ENCODE measurements at places on chromosomes 12 and 14. TPM values are rescaled to one million over a fixed set of nuclear protein-coding genes. Genes with fewer than 3 reads are reported as not detected.

- no peak for DNase-seq
- H3K36me3 ChIP-seq: no peaks in the 10 kb centered on the region
- no peaks in the 10 kb centered on the region for H3K27me3 ChIP-seq
- peak overlapping the region; percentile 77 for H3K27ac ChIP-seq
- H3K4me3 ChIP-seq: peak overlapping the region; percentile 80
These were observed 825 bp upstream of the CCDC85C start for GRCh38 chr14:99604766-99605298.

EPYC gene
- total RNA-seq: not detected

- H3K27me3 ChIP-seq: no peaks in the 10 kb centered on the region
- no peak overlapping the region for H3K27ac ChIP-seq
- no peak for DNase-seq
- no peak overlapping the region for H3K4me3 ChIP-seq
These were observed 552.3 kb downstream of the SLC16A7 start for GRCh38 chr12:60148109-60148508.

UBR7 gene
- total RNA-seq: 22.2 TPM

TMEM233 gene
- 0.23 TPM for total RNA-seq

DNA sequence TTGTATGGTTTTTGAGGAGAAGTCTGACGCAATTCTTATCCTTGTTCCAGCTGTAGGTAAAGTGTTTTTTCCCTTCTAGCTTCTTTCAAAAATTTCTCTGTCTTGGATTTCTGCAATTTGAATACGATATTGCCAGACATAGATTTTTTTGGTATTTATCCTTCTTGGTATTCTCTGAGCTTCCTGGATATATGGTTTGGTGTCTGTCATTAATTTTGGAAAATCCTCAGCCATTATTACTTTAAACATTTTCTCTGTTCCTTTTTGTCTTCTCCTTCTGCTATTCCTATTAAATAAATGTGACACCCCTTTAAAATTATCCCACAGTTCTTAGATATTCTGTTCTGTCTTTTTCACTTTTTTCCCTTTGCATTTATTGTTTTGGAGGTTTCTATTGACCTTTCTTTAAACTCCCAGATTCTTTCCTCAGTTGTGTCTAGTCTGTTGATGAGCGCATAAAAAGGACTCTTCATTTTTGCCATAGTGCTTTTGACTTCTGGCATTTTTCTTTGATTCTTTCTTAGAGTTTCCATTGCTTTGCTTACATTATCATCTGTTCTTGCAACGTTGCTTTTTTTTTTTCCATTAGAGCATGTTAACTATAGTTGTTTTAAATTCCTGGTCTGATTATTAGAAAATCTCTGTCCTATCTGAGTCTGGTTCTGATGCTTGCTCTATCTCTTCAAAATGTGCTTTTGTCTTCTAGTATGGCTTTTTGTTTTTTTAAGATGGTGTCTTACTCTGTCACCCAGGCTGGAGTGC is 129.1 kb downstream of the MSRB3 start:
- H3K27me3 ChIP-seq: no peaks in the 10 kb centered on the region
- no peaks in the 10 kb centered on the region for H3K36me3 ChIP-seq
- no peak for DNase-seq
- no peak overlapping the region for H3K4me3 ChIP-seq

DNA sequence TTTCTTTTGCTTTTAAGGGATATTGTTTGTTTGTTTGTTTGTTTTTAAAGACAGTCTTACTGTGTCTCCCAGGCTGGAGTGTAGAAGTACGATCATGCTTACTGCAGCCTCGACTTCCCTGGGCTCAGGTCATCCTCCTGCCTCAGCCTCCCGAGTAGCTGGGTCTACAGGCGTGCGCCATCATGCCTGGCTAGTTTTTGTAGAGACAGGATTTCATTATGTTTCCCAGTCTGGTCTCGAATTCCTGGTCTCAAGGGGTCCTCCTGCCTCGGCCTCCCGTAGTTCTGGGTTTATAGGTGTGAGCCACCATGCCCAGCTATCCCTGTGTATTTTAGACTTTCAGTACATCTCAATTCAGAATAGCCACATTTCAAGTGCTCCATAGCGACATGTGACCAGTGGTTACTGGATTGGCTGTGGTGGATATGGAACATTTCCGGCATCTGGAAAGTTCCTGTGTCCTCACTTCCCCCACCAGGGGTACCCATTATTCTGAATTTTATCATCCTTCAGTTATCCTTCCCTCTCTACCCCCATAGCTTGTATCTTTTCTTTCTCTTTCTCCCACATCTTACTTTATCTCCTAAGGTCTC is 61.1 kb downstream of the HRK start:
- peaks cover 4% of the 10 kb centered on the region for H3K4me1 ChIP-seq
- no peaks in the 10 kb centered on the region for H3K27me3 ChIP-seq
- no peak overlapping the region for H3K27ac ChIP-seq
- no peak overlapping the region for H3K4me3 ChIP-seq

GRCh38 chr14:77124345-77125280 is 17.0 kb downstream of the ZDHHC22 start:
- DNase-seq: peak; percentile 34
- peak overlapping the region; percentile 45 for H3K4me3 ChIP-seq
- H3K27me3 ChIP-seq: no peaks in the 10 kb centered on the region

CRIP2 gene
- total RNA-seq: 88.3 TPM

DNA sequence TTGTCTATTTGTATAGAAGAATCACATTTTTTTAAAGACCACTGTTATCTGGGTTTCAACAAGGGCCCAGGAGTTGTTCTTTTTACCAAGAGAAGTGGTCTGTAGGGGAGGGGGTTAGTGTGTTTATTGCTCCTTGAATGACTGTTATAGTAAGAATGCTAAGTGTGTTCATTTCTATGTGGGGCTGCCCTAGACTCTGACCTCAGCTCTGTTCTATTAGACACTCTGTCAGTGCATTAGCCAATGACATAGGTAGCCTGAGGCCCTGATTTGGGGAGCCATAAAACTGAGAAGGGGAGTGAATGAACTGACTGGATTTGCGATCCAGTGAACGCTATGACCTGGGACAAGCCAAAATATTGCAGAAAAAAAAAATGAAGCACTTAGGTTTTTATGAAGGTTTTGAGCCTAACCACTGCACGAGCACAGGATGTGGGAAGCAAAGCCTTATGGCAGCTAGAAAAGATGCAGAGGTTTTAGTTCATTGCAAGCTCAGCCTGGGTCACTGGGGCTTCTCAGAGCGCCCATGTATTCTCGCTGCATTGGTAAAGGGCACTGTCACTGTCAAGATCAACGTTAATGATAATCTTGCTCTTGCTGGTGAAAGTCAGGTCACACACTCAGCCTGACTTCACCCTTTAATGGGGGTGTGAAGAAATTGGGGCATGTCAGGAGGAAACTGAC is 63.8 kb downstream of the PRKCH start:
- no peak overlapping the region for H3K27ac ChIP-seq
- H3K27me3 ChIP-seq: no peaks in the 10 kb centered on the region
- H3K4me1 ChIP-seq: no peaks in the 10 kb centered on the region
- no peak for DNase-seq
- no peak overlapping the region for H3K4me3 ChIP-seq

DNA sequence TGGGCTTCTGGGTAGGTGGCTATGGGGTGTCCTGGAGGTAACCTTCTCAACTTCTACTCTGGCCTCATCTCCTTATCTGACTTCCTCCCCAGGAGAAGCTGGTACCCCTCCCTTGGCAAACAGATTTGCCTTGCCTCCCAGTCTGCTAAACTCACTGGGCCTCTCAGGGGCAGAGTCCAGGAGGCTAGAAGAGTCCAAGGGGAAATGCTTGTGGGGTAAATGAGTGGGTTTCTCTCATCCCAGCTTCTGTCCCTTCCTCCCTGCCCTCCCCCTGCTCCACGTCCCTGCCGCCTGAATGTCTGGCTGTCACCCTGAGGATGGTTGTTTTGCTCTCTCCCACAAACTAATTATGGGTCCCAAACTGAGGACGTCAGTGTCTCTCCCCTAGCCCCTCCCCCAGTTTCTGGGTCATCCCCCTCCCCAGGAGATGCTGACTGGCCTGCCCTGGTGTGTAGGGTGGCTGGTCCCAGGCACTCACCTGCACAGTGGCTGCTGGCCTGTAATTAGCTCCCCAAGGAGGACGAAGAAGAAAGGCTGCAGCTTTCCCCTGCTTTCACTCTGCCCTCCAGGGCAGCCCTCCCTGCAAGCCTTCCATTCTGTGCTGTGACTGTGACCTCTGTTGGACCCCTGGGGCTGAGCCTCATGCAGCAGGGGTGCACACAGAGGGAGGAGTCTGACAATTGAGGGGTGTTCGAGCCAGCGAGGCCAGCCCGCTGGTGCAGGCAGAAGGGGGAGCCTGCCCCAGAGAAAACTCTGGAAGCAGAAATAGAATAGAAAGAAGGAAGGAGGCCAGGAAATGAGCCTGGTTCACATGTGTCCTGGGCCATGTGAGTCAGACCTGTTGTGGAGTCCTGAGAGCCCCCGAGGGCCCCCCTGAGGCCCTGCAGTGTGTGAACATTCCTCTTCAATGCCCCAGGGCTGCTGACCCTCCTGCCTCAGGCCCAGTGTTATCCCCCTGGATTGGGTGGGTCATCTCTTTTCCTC is at the start of gene LRP1-AS:
LRP1-AS (minus strand) TSS at position 659 of the 984 bp plus-strand sequence.
- H3K4me3 ChIP-seq: no peak within 1 kb of the TSS
- no peak for DNase-seq
- H3K36me3 ChIP-seq: no peaks in the 10 kb centered on the region
- H3K4me1 ChIP-seq: peaks cover 55% of the 10 kb centered on the region
- peak within 1 kb of the TSS; percentile 91 for H3K27ac ChIP-seq

DNA sequence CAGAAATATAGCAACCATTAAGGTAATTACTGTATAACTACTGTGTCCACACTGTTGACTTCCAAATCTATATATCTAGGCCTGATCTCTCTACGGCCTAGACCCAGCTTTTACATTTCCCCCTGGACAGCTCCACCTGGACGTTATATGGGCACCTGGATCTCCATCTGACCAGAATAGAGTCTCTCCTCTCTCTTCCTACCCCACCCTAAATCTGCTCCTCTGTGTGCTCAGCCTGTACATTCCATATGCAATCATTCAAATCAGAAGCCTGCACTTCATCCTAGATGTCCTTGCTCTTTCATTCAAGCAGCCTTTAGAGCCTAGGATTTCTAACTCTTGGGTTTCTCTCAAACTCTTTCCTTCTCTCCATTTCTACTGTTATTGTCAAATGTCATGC is 255.0 kb downstream of the PAX9 start:
- no peaks in the 10 kb centered on the region for H3K4me1 ChIP-seq
- no peaks in the 10 kb centered on the region for H3K36me3 ChIP-seq
- no peak overlapping the region for H3K4me3 ChIP-seq
- H3K27ac ChIP-seq: no peak overlapping the region
- DNase-seq: no peak

DNA sequence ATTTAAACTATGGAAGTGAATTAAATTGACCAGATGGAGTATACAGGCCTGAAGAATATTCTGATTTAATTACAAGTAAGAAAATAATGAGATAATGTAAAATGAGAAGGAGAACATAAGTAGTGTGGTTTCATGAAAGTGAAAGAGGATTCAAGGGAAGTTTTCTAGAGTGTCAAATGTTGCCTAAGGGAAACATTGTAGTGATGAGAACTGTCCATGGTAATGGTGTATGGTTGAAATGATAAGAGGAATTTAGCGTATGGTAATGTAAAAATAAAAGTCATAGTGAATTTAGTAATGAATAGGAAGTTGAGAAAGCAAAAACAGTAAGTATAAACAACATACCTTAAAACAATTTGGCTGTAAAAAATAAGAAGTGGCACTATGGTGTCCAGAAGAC is 1954.6 kb upstream of the FLRT2 start:
- no peaks in the 10 kb centered on the region for H3K4me1 ChIP-seq
- no peak overlapping the region for H3K4me3 ChIP-seq
- no peaks in the 10 kb centered on the region for H3K36me3 ChIP-seq

DNA sequence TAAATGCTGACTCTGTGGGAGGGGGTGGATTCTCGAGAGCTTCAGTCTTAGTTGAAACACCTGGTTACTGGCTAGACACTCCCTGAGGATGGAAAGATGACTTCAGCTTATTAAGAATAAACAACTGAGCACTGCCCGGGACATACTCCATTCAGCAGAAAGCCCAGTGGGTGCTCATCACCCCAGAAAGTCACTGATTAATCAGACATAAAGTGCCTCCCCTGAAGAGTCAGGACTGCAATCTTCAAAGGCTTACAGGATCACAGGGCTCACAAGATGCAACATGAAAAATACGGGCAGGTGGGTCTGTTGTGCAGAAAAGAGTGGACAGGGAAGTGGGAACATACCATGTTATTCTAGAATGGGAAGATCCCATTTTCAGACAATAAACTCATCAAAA is 207.0 kb downstream of the CALM1 start:
- DNase-seq: no peak
- H3K4me3 ChIP-seq: no peak overlapping the region
- H3K27ac ChIP-seq: no peak overlapping the region

DNA sequence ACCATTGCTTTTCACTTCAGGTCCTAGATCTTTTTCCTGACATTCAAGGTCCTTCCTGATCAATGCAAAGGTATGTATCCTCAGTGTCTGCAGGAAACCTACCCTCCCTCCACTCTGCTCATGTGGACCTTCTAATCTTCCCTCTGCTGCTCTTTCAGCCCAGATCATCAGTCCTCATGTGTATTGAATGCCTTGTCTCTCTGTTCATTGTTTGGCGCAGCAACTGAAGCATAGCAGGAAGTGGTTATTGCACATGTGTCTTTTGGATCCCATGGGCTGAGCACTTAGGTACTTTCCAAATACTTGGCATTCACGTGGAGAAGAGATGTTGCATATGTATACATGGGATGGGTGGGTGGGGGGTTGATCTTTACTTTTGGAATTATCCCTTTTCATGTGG is 4.3 kb upstream of the NIN start:
- H3K36me3 ChIP-seq: no peaks in the 10 kb centered on the region
- H3K27me3 ChIP-seq: no peaks in the 10 kb centered on the region
- no peaks in the 10 kb centered on the region for H3K4me1 ChIP-seq
- H3K27ac ChIP-seq: no peak overlapping the region
- no peak for DNase-seq

GRCh38 chr14:21069388-21070082 is 569 bp upstream of the ARHGEF40 start:
- H3K27ac ChIP-seq: peak overlapping the region; percentile 94
- no peaks in the 10 kb centered on the region for H3K27me3 ChIP-seq
- H3K4me3 ChIP-seq: peak overlapping the region; percentile 91
- peak; percentile 72 for DNase-seq

DNA sequence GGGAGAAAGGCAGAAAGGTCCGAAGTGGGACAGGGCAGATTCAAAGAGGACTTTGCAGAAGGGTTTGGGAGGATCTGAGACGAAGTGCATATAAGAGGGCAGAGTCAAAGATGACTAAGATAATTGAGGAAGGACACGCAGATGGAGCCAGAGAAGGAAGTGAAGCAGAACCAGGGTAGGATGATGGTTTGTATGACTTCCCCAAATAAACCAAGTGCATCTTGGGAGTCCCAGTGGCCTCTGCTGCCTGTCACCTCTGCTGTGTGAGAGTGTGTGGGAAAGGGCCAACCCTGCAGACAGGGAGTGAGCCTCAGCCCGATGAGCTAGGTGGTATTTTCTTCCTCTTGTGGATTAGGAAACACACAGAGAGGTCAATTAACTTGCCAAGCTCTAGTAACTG is 36.8 kb downstream of the FLVCR2 start:
- no peaks in the 10 kb centered on the region for H3K4me1 ChIP-seq
- H3K27me3 ChIP-seq: no peaks in the 10 kb centered on the region
- H3K36me3 ChIP-seq: no peaks in the 10 kb centered on the region
- no peak for DNase-seq

NFE2 gene
- 0.27 TPM for total RNA-seq

- no peak for DNase-seq
- H3K4me1 ChIP-seq: no peaks in the 10 kb centered on the region
- no peaks in the 10 kb centered on the region for H3K27me3 ChIP-seq
- no peak overlapping the region for H3K4me3 ChIP-seq
- H3K36me3 ChIP-seq: no peaks in the 10 kb centered on the region
These were observed 18.9 kb upstream of the CMKLR1 start for GRCh38 chr12:108357834-108358579.

RNASE4 gene
- total RNA-seq: 142 TPM

GRCh38 chr12:49805409-49805808 is 22.8 kb downstream of the NCKAP5L start:
- no peak overlapping the region for H3K27ac ChIP-seq
- H3K36me3 ChIP-seq: no peaks in the 10 kb centered on the region
- H3K27me3 ChIP-seq: no peaks in the 10 kb centered on the region
- DNase-seq: no peak
- H3K4me1 ChIP-seq: peaks cover 17% of the 10 kb centered on the region

Measured in ovary (tissue), 10 donors.